ENCODE measurements at places on chromosomes 13 and 19.
A peak's percentile ranks its signal among the peaks of the same experiment; 100 is the strongest.

DNA sequence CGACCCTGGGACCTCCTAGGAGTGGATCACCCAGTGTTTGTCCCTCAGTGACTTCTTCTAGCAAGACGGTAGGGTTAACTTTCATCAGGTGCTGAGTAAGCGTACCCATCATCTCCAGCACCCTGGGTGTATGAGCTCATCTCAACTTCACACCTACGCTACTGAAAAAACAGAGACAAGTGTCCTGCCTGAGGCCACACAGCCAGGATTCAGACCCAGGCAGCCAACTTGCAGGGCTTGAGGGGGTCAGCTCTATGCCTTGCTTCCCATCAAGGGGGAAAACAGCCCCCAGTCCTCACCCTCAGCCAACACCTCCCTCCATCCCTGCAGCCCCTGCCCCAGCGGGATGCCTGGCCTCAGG, 4.6 kb downstream of the TLE2 start:
- DNase-seq, result no peak
- no peak overlapping the region for H3K27ac ChIP-seq
- peaks cover 12% of the 10 kb centered on the region for H3K4me1 ChIP-seq
- H3K36me3 ChIP-seq, result no peaks in the 10 kb centered on the region
- no peak overlapping the region for H3K4me3 ChIP-seq

- no peak overlapping the region for H3K4me3 ChIP-seq
- H3K36me3 ChIP-seq, result no peaks in the 10 kb centered on the region
- H3K4me1 ChIP-seq, result no peaks in the 10 kb centered on the region
Measured at GRCh38 chr19:19554074-19555023, 16.3 kb downstream of the CILP2 start.

- no peak overlapping the region for H3K4me3 ChIP-seq
- H3K36me3 ChIP-seq, result no peaks in the 10 kb centered on the region
- H3K4me1 ChIP-seq, result no peaks in the 10 kb centered on the region
- DNase-seq, result no peak
Measured at GRCh38 chr19:8659905-8660304, 29.5 kb downstream of the NFILZ start.

DNA sequence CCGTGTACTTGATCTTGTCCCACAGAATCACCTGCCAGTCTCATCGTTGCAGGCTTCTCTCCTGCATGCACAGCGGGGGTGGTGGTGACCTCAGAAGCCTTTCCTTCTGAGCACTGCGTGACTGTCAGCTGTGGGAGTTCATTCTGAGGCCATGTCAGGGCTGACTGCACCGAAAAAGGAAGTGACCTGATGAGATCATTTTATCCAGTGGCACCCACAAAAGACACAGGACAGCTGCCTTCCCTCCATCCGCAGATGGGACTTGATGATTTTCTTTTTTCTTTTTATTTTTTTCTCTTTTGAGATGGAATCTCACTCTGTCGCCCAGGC, 89.7 kb downstream of the RAB20 start:
- H3K4me3 ChIP-seq, result no peak overlapping the region

DNA sequence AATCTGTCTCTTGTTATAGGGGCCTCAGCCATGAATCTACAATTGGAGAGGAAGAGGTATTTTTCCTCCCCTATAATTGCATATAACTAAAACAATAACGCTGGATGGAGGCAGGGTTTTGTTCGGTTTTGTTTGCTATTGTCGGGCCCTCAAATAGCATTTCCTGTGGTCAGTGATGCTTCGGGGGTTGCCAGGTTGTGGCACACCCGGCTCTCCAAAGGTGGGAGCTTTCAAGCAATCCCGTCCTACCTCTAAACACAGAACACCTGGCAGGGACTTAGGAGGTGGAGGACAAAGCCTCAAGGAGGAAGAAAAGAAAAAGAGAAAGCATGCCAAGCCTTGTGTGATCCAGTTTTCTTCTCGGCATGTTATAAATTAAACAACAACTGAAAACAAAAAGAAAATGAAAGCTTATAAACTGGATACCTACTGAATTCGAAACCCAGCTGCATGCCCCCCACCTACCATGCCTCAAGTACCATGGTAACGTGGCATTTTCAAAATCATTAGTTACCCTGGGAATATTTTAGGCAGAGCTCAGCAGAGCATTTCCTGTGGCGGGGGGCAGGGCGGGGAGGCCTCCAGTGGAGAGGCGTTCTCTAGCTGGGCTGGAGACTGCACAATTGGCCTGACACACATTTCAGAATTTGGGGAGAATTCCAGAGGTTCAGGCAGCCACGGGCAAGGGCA, 213.8 kb downstream of the DCLK1 start:
- H3K4me3 ChIP-seq, result peak overlapping the region; percentile 30
- DNase-seq, result no peak
- H3K36me3 ChIP-seq, result no peaks in the 10 kb centered on the region
- no peaks in the 10 kb centered on the region for H3K27me3 ChIP-seq
- peak overlapping the region; percentile 41 for H3K27ac ChIP-seq

GRCh38 chr13:113483504-113484293, 6.8 kb downstream of the DCUN1D2 start:
- H3K4me1 ChIP-seq, result peaks cover 7% of the 10 kb centered on the region
- no peak overlapping the region for H3K27ac ChIP-seq
- no peak for DNase-seq
- H3K36me3 ChIP-seq, result peaks cover 10% of the 10 kb centered on the region
- no peaks in the 10 kb centered on the region for H3K27me3 ChIP-seq

DNA sequence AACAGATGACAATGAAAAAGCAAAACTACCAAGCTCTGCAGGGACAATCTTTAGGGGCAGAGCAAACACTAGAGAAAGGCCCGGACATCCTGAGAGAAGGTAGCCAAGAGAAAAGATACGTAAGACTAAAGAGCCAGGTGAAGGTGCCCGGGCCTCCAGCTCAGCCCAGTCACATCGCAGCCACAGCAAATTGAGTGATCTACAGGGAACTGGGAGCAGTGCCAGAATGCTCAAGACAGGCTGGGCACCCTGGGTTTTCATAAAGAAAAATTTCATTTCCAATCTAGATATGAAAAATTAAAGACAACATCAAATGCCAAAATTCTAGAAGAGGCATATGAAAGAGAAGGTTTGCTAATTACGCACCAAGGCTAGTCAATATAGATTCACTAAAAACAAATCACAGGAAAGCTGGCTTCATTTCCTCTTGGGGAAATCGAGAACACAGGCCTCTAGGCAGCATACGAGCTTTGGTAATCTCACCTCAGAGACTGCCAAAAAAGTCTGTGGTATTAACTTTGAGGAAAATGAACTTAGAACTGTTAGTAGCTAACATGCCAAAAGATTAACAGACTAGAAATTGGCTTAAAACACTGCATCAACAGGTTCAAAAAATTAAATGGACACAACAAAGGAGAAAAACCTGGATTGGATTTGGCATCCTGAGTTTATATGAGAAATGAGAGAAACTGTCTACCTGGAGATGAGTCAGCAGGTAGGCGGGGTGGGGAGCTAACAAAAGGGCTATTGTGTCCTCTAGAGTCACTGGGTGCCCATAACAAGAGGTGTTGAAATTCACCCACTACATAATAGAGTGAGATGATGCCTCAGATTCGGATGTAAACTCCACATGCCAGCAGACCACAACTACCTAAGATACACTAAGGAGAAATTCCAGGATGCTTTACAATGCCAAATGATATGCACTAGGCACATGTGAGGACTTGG, 6.6 kb downstream of the ANKRD10 start:
- H3K4me3 ChIP-seq, result no peak overlapping the region
- no peaks in the 10 kb centered on the region for H3K27me3 ChIP-seq
